ENCODE measurements at places on chromosomes 6 and 20.

- DNase-seq: no peak
Measured at GRCh38 chr6:52577778-52578463, 1.1 kb upstream of the TRAM2 start.

GRCh38 chr6:45922728-45923351 lies 92.8 kb downstream of the CLIC5 start:
- no peak for DNase-seq

- DNase-seq: no peak
Measured at GRCh38 chr6:46465294-46466165, 25.7 kb downstream of the RCAN2 start.

GRCh38 chr20:25586877-25587276 lies 1.5 kb upstream of the NINL start:
- DNase-seq: no peak

- DNase-seq: no peak
Measured at GRCh38 chr6:168648240-168649125, 207.5 kb downstream of the SMOC2 start.

DNA sequence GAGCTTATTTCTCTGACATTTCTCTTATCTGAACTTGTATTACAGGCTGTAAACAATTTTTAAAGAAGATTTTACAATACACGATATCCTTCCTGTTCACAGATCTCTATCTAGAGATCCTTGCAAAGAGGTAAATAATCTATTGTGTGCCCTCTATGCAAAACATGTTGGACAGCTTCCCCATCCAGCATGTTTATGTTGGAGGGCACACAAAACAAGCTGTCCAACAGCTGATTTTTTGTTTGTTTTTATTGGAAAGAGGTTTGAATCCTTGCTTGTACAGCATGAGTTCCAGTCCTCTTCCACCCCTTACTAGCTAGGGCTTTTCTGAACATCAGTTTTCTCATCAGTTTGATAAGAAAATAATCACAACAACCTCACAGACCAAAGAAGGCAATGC lies 62.3 kb upstream of the SYNDIG1 start:
- DNase-seq: no peak

- DNase-seq: no peak
Measured at GRCh38 chr6:131728296-131728939, 17.6 kb upstream of the CTAGE9 start.

DNA sequence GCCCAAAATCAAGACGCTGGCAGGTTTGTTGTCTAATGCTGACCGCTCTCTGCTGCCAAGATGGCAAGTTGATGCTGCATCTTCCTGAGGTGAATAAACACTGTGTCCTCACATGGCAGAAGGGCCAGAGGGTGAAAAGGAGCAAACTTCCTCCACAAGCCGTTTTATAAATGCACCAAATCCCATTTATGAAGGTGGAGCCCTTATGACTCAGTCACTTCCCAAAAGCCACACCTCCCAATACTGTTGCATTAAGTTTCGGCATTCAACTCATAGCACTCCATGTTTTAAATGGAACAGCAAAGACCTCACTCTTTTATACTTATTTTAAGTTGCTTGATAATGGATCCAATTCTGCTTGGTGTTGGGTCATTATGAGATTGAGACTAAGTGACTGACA lies 316.6 kb downstream of the RFPL4B start:
- DNase-seq: no peak

GRCh38 chr6:43248101-43248500 lies 4.8 kb downstream of the TTBK1 start:
- no peak for DNase-seq

- no peak for DNase-seq
Measured at GRCh38 chr6:39938773-39939654, 4.8 kb upstream of the MOCS1 start.

DNA sequence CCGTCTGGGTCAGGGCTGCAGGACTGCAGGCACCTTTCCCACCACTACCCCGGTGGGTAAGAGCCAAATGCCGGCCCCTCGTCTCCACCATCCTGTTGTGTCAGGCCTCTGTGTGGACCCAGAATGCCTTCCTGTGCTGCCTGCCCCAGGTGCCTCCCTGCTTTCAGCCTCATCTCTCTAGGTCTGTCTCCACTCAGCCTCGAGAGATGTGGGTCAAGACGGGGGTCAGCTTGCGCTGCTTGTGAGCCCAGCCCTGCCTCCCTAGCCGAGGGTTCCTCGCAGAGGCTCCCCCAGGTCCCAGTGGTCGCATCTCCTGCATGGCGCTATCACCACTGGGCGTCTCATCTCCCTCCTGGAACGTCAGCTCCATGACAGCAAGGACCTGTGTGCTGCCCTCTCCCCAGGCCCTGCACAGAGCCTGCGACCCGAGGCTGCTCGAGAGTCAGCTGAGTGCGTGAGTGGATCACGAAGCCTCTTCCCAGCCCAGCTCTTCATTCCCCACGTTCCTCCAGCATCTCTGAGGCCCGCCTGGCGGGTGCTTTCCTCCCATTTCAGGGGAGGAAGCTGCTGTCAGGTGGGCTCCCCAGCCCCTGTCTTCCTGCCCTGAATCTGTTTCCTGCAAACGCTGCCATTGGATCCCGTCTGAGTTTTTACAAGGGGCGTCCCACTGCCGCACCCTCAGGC lies 38.7 kb upstream of the ZBP1 start:
- DNase-seq: no peak

DNA sequence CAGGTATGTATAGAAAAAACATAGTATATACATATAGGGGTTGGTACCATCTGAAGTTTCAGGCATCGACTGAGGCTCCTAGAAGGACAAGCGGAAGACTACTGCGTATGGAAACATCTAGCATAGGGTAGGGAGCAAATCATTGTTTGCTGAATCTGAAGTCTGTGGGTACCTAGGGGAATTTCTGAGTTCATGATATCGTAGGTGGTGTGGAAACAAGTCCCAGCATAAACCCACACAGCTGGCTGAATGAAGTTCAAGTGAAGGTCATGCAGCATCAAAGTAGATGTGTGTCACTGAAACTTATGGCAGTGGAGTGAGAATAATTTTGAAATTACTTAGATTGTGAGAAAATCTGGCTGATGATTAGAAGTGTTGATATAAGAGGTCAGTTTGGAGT lies 39.4 kb downstream of the MAP7 start:
- DNase-seq: no peak

GRCh38 chr6:111478749-111479148 lies 4.3 kb downstream of the REV3L start:
- peak; percentile 43 for DNase-seq

- DNase-seq: no peak
Measured at GRCh38 chr6:154017786-154018185, 21.3 kb upstream of the OPRM1 start.

DNA sequence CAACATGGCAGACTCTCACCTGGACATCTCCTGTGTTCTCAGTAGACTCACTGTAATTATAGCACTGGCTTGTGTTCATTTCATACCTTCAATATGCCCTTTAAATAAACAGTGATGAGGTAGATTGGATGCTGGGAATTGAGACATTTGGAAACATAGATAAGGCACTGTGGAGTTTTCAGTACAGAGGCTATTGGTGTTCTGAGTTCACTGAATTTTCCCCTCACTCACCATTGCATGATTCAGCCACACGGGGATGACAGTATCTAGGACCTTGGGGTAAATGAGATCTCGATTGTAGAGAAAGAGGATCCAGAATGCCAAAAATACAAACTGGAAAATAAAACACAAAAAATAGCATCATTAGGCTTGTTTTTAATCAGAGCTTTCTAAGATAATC lies 12.6 kb downstream of the ADTRP start:
- no peak for DNase-seq

DNA sequence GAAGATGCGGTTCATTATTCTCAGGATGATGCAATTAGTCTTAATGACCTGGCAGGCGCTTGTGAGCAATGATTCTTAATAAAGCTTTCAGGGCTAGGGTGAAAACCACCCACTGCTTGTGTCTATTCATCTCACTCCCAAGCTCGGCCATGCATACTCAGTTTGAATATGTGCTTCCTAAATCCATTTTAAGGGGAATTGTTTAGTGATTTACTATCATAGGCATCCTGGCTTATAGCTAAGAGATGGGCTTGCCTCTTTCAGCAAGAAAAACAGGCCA lies 141.1 kb upstream of the SLC24A3 start:
- no peak for DNase-seq

DNA sequence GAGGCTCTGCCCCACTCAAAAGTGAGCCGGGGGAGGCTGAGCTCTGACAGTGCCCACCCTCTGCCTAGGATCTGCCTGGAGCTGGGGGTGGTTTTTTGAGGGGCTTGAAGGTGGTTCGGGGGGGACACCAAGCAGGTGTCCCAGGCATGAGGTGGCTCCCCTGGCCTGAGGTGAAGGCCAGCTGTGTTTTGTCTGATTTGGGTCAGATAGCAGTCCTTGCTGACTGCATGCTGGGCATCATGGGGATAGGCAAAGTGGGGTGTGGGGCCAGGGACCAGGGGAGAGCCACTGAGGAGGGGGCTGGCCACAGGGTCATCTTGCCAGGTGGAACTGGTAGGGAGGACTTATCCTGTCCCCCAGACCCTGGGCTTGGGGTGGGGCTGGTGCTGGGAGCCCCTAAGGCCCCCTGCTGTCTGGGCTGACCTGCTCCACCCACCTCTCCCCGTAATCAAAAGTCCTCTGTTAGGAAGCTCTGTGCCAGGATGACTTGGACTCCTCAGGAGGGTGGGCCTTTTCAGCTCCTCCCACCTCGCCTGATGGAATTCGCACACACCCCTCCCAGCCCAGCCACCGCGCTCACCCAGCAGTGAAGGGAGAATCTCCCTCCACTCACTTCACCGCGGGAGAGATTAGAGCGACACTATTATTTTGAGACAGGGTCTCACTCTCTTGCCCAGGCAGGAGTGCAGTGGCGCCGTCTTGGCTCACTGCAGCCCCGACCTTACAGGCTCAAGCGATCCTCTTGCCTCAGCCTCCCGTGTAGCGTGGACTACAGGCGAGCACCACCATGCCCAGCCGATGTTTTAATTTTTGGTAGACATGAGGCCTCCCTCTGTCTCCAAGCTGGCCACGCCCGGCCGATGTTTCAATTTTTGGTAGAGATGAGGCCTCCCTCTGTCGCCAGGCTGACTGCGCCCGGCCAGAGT lies 1.5 kb upstream of the COL9A3 start:
- no peak for DNase-seq

DNA sequence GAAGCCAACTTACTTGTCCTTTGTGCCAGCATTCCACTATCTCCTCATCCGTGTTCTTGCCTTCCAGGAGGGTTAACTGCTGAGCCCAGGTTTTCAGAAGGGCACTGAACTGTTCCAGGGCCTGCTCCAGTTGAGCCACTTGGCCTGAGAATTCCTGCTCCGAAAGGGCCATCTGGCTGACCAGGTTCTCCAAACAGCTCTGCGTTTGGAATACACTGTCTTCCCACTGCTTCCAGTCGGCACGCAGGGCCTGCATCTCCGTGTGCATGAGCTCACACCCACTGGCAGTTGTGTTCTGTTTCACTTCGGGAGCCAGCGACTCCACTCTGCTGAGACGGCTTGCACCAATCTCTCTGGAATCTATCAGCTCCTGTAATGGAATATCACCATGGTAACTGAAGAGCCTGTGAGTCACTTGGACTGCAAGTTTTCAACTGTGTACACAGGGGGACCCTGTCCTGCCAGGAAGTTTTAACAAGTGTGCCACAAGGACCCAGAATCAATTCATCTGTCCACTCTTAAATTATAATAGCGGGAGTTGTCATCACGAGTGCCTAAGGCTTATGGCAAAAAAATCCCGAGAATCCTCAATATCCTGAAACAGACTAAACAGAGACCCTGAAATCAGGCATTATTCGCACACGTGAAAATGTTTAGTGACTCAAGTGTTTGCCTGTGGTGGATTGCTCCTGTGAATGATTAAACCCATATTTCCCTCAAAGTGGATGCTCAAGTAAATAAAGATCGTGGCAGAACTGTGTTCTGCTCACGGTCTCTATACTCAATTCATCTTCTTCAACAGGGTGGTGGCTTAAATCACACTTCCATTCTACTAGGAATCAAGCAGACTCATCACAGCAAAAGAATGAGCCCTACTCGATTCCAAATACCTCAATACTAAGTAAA lies 255.9 kb downstream of the SYNE1 start:
- no peak for DNase-seq

- no peak for DNase-seq
Measured at GRCh38 chr20:60060006-60060557, 101.9 kb downstream of the CDH26 start.

- no peak for DNase-seq
Measured at GRCh38 chr6:123764722-123765121, 38.9 kb upstream of the NKAIN2 start.

GRCh38 chr20:46670585-46671584 lies 18.4 kb downstream of the TP53RK start:
- DNase-seq: no peak

DNA sequence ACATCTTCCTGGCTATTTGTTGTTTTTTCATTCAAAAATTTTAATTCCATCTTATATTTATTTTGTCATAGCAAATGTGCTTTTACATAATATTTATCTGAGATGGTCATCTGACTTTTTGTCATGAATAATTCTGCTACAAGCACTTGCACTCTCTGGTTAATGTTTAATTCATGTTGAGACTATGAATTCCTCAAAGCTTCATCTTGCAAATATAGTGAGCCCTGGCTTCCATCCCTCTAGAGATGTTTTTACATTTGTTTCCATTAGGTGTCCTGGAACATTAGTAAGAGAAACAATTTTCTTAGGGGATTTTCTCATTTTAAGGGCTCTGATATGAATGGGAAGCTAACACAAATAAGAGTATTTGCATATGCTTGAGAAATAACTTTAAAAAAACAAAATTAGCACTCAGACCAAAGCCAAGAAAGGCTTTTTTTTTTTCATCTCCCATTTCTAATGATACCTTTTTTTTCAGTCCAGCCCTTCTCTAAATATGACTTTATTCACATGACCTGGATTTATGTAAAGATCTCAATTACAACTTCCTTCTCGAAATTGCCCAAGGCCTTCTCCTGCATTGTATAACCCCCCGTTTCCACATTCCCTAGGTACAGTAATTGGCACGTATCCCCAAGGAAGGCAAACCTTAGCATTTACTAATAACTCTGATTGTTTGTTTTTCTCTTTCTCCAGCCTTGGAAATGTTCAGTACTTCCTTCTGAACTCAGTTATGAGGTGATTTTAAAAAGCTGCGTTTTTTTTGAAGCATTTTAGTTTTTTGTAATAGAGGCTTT lies 797.0 kb upstream of the GJE1 start:
- no peak for DNase-seq

- no peak for DNase-seq
Measured at GRCh38 chr6:24659561-24659960, 7.1 kb downstream of the TDP2 start.

DNA sequence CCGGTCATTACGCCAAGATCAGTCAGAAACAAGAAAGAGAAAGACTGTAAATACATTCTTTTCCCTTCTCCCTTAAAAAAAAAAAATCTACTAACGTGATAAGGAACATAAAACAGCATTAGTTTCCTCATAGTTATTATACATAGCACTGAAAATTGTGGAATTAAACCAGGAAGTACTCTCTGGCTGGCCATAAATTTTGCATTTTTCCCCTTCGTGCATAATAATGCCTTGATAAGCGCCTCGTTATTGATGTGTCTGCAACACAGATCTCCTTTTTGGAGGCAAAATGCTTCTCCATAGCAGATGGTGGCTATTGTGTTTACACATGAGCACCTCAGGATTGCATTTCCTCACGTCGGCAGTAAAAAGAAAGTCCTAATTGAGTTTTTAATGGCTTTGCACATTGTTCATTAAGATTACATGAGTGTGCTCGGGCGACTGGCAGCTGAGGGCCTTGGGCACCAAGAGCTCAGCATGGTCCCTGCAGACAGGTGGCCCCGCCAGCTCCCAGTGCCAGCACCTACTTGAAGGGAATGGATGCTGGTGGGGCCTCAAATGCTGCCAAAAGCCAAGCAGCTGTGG lies 394.5 kb downstream of the PTPRT start:
- peak; percentile 28 for DNase-seq

Measured in NCI-H187 treated with DMSO at 0.1 percent for 48 hours (cell line).